CD4-positive, alpha-beta T cell treated with Interleukin-17A for 4 hours (primary cell): ENCODE measurements at places on chromosomes 4 and X.

- DNase-seq, result peak; percentile 75
These were observed 29.3 kb upstream of the BOD1L1 start for GRCh38 chr4:13656569-13657405.

GRCh38 chrX:30990361-30990760 is 81.5 kb downstream of the FTHL17 start:
- no peak for DNase-seq

GRCh38 chrX:24207826-24208225 is 58.3 kb downstream of the ZFX start:
- no peak for DNase-seq

GRCh38 chrX:11273544-11273943 is 19.7 kb upstream of the AMELX start:
- DNase-seq, result no peak

GRCh38 chr4:101596781-101597552 is 193.6 kb upstream of the BANK1 start:
- peak; percentile 40 for DNase-seq

DNA sequence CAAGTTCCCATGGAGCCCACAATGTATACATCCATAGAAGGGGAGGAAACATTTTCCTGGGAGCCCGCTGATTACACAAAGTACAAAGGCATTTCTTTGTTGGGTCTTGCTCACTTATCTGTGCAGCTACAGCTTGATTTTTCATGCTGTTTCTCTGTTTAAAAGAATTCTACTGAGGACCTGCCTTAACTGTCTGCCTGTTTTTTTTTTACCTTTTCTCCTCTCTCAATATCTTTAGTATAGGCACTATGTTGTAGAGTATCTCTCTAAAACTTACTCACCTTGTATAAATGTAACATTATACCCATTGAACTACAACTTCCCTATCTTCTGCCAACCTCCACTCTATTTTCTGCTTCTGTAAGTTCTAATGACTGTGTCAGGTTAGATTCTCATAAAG is 494.6 kb upstream of the EPHA5 start:
- DNase-seq, result no peak

DNA sequence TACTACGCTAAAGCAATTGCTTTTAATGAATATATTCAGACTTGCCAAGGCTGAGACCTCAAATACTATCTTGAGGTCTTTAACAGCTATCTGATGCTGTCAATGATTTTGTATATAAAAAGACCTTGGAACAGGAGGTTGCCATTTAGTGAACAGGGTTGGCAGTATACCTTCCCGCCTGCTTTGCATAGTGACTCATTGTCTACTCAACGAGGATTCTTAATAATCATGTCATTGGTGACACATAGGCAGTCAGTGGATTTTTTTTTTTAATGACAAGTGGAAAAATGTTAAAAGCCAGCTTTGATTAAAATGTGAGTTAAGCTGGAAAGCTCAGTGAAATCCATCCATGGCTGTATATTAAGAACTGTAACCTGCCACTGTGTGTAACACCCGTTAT is 164.0 kb downstream of the ASMT start:
- no peak for DNase-seq

DNA sequence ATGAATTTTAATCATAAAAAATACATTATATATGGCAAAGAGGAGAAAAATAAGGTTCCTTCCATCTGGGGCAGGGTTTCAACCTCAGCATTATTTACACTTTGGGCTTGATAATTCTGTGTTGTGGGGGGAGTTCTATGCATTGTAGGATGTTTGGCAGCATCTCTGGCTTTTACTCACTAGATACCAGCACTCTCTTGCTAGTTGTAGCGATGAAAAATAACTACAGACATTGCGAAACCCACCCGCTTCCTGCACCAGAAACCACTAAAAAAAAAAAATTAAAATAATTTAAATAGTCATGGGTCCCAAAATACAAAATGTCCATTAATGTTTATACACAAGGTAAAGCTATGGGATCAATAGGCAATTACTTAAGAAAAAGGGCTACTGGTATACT is 52.7 kb downstream of the PPP3CA start:
- no peak for DNase-seq

- DNase-seq, result no peak
These were observed 120.6 kb upstream of the AGA start for GRCh38 chr4:177562859-177563258.

- peak; percentile 68 for DNase-seq
These were observed 48.9 kb upstream of the AADAT start for GRCh38 chr4:170138580-170139194.

GRCh38 chr4:85861064-85861765 is 386.3 kb downstream of the ARHGAP24 start:
- DNase-seq, result no peak

DNA sequence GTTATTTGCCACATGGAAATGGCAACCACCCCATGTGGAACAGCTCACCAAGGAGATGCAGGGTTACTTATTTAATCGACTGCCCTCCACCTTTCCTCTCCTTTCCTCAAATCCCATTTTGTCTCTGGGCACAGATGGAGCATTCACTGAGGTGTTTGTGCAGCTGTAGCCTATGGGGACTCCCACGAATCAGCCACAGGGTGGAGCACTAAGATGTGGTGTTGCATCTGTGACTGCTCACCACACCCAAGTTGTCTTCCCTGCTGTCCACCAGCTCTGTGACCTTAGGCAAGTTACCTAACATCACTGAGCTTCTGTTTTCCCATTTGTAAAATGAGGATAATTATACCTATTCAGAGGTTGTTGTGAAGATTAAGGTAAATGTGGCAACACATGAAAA is 252.4 kb upstream of the CPEB2 start:
- DNase-seq, result peak; percentile 3

DNA sequence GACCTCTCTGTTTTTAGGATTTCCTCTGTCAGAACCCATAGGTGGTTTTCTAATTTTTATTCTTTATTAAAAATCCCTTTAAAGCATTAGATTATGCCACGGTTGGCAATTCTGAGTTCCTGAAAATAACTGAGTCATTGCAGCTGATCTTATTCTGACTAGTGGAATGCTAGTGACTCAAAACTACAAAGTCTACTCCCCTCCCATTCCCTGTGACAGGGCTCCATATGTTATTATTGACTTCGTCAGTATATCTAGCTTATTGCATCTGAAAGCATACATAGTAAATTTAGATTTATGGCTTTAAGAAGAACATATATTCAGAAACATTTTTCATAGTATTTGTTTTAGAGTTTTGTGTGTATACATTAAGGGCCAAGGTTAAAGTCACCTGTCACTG is 38.5 kb downstream of the HERC3 start:
- DNase-seq, result no peak
